ENCODE measurements at places on chromosomes 5 and 9. TPM values are rescaled to one million over a fixed set of nuclear protein-coding genes. Genes with fewer than 3 reads are reported as not detected.

The RNF180 gene
- 4.6 TPM for total RNA-seq

The ANKRD20A1 gene
- total RNA-seq, result 1.2 TPM

The PLEKHG4B gene
- total RNA-seq, result 6.1 TPM

The SAPCD2 gene
- 0.43 TPM for total RNA-seq

The TMEM215 gene
- 3.0 TPM for total RNA-seq

The LCN9 gene
- total RNA-seq, result 4.8 TPM

The DMAC1 gene
- 44.0 TPM for total RNA-seq

The PRSS3 gene
- total RNA-seq, result not detected

The KCNV2 gene
- total RNA-seq, result not detected
